ENCODE measurements at places on chromosomes 2 and 18. TPM values are rescaled to one million over a fixed set of nuclear protein-coding genes. Genes with fewer than 3 reads are reported as not detected.

CNRIP1 gene
- 37.7 TPM for total RNA-seq

SCN2A gene
- 2.2 TPM for total RNA-seq

HOXD13 gene
- total RNA-seq: 3.8 TPM

RAPGEF4 gene
- 2.2 TPM for total RNA-seq

TWSG1 gene
- total RNA-seq: 136 TPM

UGT1A6 gene
- total RNA-seq: not detected

PTPRN gene
- 50.5 TPM for total RNA-seq

KCNJ3 gene
- not detected for total RNA-seq

CHRND gene
- not detected for total RNA-seq

ABHD3 gene
- total RNA-seq: 2.3 TPM

CXCR4 gene
- not detected for total RNA-seq

L3MBTL4 gene
- total RNA-seq: not detected

AOX1 gene
- total RNA-seq: 47.9 TPM

CHRNG gene
- total RNA-seq: not detected

KCNG3 gene
- total RNA-seq: not detected

BOLL gene
- total RNA-seq: not detected

CYTIP gene
- not detected for total RNA-seq

QPCT gene
- total RNA-seq: 37.4 TPM

KCNG2 gene
- total RNA-seq: not detected

CD8B gene
- total RNA-seq: not detected

SNORC gene
- total RNA-seq: 0.63 TPM

UGT1A3 gene
- total RNA-seq: not detected

SGPP2 gene
- not detected for total RNA-seq

EMX1 gene
- not detected for total RNA-seq

CCDC141 gene
- not detected for total RNA-seq

PDCL3 gene
- 11.1 TPM for total RNA-seq

CREG2 gene
- under 0.01 TPM for total RNA-seq

HAAO gene
- total RNA-seq: not detected

TMEM163 gene
- not detected for total RNA-seq

RGPD6 gene
- 27.9 TPM for total RNA-seq

INPP5D gene
- not detected for total RNA-seq

TWIST2 gene
- total RNA-seq: 467 TPM

DUSP11 gene
- total RNA-seq: 37.3 TPM

IL18R1 gene
- 1.5 TPM for total RNA-seq

SLC9A4 gene
- not detected for total RNA-seq

TDRD15 gene
- total RNA-seq: not detected

CYS1 gene
- total RNA-seq: 7.1 TPM

TMEM17 gene
- 3.7 TPM for total RNA-seq

LCT gene
- total RNA-seq: 0.25 TPM

APCDD1 gene
- not detected for total RNA-seq

PAX3 gene
- total RNA-seq: not detected

ABCG5 gene
- not detected for total RNA-seq

YPEL5 gene
- 101 TPM for total RNA-seq

PGAP1 gene
- 6.3 TPM for total RNA-seq

SRD5A2 gene
- total RNA-seq: not detected

NRBP1 gene
- total RNA-seq: 145 TPM

TCF4 gene
- 60.7 TPM for total RNA-seq

ZNF638 gene
- total RNA-seq: 83.0 TPM

IRS1 gene
- total RNA-seq: 18.8 TPM

NGEF gene
- total RNA-seq: not detected

LRP1B gene
- not detected for total RNA-seq

VSNL1 gene
- not detected for total RNA-seq

SERPINB10 gene
- total RNA-seq: not detected

GNLY gene
- total RNA-seq: not detected

Measured in GM23248 (cell line).